Dermis lymphatic vessel endothelial cell (primary cell): ENCODE measurements at places on chromosomes 2 and 18. TPM values are rescaled to one million over a fixed set of nuclear protein-coding genes. Genes with fewer than 3 reads are reported as not detected.

The UGT1A10 gene
- total RNA-seq = not detected in 2 replicates

The NEUROD1 gene
- total RNA-seq = not detected in 2 replicates

The LDLRAD4 gene
- 13.4 and 28.6 TPM in 2 replicates for total RNA-seq

The ATOH8 gene
- 16.5 and 36.4 TPM in 2 replicates for total RNA-seq

The ITGA4 gene
- 0.52 and 3.7 TPM in 2 replicates for total RNA-seq

The RAB27B gene
- under 0.01 and 0.11 TPM in 2 replicates for total RNA-seq

The C2orf80 gene
- total RNA-seq = not detected in 2 replicates

The SKOR2 gene
- not detected in 2 replicates for total RNA-seq

The SERPINB4 gene
- total RNA-seq = not detected in 2 replicates

The TLX2 gene
- total RNA-seq = not detected in 2 replicates

The ACVR1 gene
- 12.6 and 15.9 TPM in 2 replicates for total RNA-seq

The HIBCH gene
- 11.2 and 18.2 TPM in 2 replicates for total RNA-seq

The IL1F10 gene
- not detected in 2 replicates for total RNA-seq

The THSD7B gene
- not detected in 2 replicates for total RNA-seq

The LIMS2 gene
- total RNA-seq = 4.2 and 5.1 TPM in 2 replicates

The ZSWIM2 gene
- not detected in 2 replicates for total RNA-seq

The ONECUT2 gene
- under 0.01 TPM in 1 of 2 replicates, not detected in the other for total RNA-seq

The SCN3A gene
- 0.69 and 14.8 TPM in 2 replicates for total RNA-seq

The C2orf66 gene
- total RNA-seq = 0.09 TPM in 1 of 2 replicates, not detected in the other

The PXDN gene
- total RNA-seq = 174 and 187 TPM in 2 replicates

The GALNT14 gene
- total RNA-seq = 0.11 TPM in 1 of 2 replicates, not detected in the other

The CRYGD gene
- not detected in 2 replicates for total RNA-seq

The CTLA4 gene
- 3.7 and 6.2 TPM in 2 replicates for total RNA-seq

The FKBP1B gene
- 8.7 and 10.5 TPM in 2 replicates for total RNA-seq

The CNNM3 gene
- 9.1 and 12.3 TPM in 2 replicates for total RNA-seq

The SLC19A3 gene
- not detected in 2 replicates for total RNA-seq

The UGT1A4 gene
- total RNA-seq = not detected in 2 replicates

The BOD1L2 gene
- under 0.01 TPM in 1 of 2 replicates, not detected in the other for total RNA-seq

The DNAJC5G gene
- 0.60 and 2.4 TPM in 2 replicates for total RNA-seq

The REG3G gene
- total RNA-seq = not detected in 2 replicates

The FBLN7 gene
- total RNA-seq = 0.87 and 2.7 TPM in 2 replicates

The RAPH1 gene
- total RNA-seq = 30.6 and 40.2 TPM in 2 replicates

The ALPG gene
- not detected in 2 replicates for total RNA-seq

The CHRNG gene
- total RNA-seq = not detected in 2 replicates

The COLEC11 gene
- total RNA-seq = 0.43 and 0.65 TPM in 2 replicates

The CNDP2 gene
- total RNA-seq = 67.4 and 71.3 TPM in 2 replicates

The SERPINB13 gene
- total RNA-seq = not detected in 2 replicates

The D2HGDH gene
- total RNA-seq = 10.3 and 10.8 TPM in 2 replicates

The ASXL3 gene
- under 0.01 and 0.17 TPM in 2 replicates for total RNA-seq

The UGT1A8 gene
- total RNA-seq = not detected in 2 replicates

The QPCT gene
- 0.26 and 0.43 TPM in 2 replicates for total RNA-seq

The TUBA4B gene
- not detected in 2 replicates for total RNA-seq

The HTR2B gene
- 1.5 TPM in 2 replicates for total RNA-seq

The CPO gene
- not detected in 2 replicates for total RNA-seq

The PTH2R gene
- total RNA-seq = under 0.01 TPM in 2 replicates

The NFATC1 gene
- total RNA-seq = 21.0 and 21.1 TPM in 2 replicates

The SH3RF3 gene
- total RNA-seq = 4.6 and 7.0 TPM in 2 replicates

The MYCN gene
- 8.2 and 8.6 TPM in 2 replicates for total RNA-seq

The G6PC2 gene
- total RNA-seq = not detected in 2 replicates

The GPAT2 gene
- 0.60 and 2.6 TPM in 2 replicates for total RNA-seq
